ENCODE measurements at places on chromosomes 4 and X.

- DNase-seq = no peak
Observed at GRCh38 chrX:123822965-123823364, 36.9 kb upstream of the XIAP start.

DNA sequence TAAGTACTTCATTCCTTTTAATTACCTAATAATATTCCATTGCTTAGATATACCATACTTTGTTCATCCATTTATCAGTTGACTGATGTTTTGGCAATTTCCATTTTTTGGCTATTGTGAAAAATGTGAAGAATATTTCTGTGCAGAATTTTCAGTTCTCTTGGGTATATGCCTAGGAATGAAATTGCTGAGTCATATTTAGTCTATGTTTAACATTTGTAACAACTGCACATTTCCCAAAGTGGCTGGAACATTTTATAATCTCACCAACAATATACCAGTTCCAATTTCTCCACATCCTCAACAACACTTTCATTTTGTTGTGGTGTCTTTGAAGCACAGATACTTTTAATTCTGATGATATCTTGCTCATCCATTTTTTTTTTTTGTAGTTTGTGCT, 215.5 kb downstream of the PDGFC start:
- DNase-seq = no peak

DNA sequence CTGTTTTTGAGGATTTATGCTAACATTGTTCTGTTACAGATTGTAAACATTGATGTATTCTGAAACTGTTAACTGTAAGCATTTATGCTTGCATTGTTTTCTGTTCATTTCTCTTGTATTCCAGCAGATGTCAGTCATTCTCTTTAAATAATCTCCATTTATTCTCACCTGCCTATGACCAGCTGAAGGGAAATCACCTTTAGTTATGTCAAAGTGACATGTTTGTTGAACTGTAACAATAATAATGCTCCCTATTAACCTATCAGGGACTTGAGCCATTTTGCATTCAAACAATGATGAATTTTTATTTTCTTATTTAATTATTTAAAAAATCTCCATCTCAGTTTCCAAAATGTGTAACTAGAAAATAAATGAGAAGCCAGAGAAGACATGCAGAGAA, 58.0 kb downstream of the SPCS3 start:
- peak; percentile 58 for DNase-seq

GRCh38 chr4:16532240-16532970, 306.1 kb upstream of the TAPT1 start:
- peak; percentile 92 for DNase-seq

- no peak for DNase-seq
Observed at GRCh38 chrX:15750611-15751154, 12.6 kb downstream of the CA5B start.

DNA sequence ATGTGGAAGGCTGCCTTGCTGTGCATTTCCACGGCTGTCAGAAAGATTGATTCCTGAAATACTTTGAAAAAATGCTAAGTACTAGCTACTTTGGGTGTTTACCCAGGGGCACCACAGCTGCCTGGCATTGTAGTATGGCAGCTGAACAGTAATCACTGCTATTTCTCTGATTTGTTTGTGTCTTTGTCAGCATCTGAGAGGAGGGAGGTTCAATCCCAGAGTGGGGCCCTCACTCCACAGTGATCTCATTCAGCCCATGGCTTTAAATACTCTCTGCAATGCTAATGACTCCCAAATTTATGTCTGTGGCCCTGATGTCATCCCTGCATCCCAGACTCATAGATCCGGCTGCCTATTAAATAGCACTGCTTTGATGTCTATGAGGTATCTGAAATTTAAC, 575.3 kb upstream of the MAGEB2 start:
- no peak for DNase-seq

All from dermis blood vessel endothelial cell (primary cell).